CD4-positive, alpha-beta T cell (primary cell): ENCODE measurements at places on chromosomes 5 and 9.

DNA sequence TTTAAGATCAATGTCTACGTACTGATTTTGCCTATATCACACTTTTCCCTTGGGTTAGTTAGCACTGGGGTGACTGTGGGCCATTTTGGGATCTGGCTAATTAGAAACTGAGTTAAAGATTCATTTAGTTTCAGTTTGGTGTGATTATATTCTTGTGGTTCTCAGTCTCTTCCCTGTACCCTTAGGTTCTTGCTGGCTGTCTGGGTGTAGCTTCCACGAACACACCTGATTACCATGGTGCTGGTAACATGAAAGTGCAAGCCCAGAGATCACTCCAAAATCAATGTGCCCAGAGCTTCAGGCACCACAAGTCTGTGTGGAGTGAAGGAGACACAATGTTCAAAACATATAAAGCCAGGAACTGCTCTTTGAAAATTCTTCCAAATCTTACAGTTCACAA, 248.1 kb downstream of the PDE4D start:
- no peak for DNase-seq

GRCh38 chr5:66596636-66597182, 516 bp downstream of the MAST4 start:
- DNase-seq = peak; percentile 3

DNA sequence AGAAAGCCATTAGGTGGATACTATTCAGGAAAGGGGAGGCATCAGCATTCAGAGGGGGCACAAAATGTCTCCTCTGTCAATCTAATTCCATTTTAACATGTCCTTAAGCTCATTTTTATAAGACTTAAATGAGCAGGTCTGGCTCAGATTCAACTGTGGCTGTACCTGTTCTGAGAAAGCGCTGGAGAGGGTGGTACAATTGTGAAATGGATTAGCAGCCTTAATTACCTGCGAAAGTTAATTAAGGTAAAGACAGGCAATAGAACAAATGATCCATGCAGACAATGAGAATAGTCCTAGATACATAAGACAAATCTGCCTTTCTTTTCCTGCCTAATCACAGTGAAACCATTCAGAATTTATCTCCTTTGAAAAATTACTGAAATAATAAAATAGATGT, 96.2 kb downstream of the TAF11L14 start:
- no peak for DNase-seq

- no peak for DNase-seq
These were observed 88.8 kb upstream of the DMRT1 start for GRCh38 chr9:752681-753200.

GRCh38 chr5:94778299-94778698, 159.8 kb downstream of the SLF1 start:
- no peak for DNase-seq

DNA sequence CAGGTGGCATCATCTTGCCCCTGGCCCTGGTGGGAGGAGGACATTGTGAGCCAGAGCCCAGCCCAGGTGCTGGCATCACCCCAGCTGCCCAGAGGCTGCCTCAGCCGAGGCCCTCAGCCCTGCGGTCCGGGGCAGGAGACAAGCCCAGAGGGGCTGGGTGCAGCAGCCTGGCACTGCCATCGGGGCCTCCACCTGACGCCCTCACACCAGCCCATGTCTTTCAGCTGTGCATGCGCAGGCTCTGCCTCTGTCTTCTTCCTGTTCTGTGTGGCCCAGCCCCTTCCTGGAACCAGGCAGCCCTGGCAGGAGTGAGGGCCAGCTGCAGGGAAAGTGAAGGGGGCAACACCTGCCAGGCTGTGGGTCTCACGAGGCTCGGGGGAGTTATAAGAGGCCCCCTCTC, 4.8 kb upstream of the CEL start:
- DNase-seq = peak; percentile 45

DNA sequence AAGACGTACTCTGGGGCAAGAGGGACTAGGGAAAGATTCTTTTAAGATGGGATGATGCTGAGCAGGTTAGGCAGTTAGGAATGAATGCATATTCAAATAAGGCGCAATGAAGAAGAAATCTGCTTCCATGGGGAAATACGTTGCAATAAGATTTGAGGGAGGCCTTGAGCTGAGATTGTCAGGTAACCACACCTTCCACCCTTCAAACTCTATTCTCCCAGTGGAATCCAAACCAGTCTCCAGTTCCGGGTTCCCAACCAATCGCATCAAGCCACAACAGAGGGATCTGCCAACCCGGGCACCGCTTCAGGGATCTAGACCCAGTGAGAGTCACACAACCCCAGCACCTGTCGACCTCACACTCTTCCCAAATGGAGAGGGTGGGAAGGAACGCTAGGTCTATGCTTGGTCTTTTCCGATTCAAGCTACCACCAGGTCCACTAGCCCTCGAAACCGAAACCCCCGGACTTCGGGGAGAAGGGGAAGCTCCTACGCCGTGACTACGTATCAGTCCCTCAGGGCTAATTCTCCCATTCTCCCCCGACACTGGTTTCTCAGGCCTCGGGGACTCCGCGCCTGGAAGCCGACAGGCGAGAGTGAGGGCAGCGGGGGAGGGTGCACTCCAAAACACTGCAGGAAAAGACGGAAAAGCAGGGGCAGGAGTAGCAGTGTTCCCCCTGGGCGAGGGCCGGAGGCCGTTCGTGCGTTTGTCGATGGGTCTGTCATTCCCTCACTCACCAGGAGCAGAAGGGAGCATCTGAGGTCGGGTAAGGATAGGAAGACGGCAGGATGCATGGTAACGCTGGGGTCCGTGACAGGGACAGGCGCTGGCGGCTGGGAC, 534 bp downstream of the ERP44 start:
- peak; percentile 1 for DNase-seq

DNA sequence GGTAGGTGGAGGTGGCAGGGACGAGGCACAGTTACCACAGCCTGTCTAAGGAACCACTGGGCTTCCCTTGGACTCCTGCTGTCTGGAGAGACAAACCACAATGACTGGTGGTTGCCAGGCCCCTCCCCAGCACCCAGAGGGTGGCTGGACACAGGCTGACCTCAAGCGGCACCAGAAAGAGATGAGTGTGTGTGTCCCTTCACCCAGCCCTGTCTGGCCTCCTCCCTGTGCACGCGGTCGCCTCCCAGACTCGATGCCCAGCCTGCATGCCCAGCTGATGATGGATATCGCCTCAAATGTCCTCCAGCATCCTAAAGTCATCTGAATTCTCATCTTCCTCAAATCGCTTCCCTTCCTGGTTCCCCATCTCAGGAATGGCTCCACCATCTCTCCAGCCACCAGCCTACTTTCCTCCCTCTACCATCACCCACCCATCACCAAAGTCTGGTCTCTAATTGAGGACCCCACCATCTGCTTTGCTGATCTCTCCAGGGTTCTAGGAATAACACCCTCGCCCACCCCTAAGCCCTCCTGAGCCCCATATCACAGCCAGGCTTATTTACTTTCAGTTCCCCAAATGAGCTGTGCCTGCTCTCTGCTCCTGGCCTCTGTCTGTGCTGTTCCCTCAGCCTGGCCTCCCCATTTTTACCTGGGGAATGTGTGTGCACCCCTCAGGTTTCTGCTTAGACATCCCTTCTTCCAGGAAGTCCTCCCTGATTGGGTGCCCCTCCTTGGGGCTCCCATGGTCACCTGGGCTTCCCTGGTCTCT, 52.5 kb upstream of the GGTA1 start:
- DNase-seq = no peak

GRCh38 chr5:17261075-17261474, 43.6 kb downstream of the BASP1 start:
- DNase-seq = no peak

DNA sequence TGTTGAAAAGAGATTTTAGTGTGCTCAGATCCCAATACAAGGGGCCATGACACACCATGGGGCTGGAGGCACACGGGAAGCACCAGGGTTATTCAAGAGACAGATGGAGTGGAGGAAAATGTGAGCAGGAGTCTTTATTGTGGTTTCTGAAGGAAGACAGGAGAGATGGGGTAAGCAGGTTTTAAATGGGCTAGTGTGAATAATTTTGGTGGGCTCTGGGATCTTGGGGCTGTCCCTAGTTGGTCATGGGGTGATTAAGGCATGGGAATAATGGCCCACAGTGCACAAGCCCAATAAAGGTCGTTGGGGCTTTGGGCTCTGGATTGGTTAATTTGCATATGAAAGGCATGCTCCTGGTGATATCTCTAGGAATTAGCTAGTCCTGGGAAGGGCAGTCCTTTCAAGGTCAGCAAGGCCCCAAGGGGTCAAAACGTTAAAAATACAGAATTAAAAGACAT, 3.6 kb upstream of the SCGB3A2 start:
- DNase-seq = no peak

- no peak for DNase-seq
These were observed 16.0 kb downstream of the ABLIM3 start for GRCh38 chr5:149157330-149157729.

DNA sequence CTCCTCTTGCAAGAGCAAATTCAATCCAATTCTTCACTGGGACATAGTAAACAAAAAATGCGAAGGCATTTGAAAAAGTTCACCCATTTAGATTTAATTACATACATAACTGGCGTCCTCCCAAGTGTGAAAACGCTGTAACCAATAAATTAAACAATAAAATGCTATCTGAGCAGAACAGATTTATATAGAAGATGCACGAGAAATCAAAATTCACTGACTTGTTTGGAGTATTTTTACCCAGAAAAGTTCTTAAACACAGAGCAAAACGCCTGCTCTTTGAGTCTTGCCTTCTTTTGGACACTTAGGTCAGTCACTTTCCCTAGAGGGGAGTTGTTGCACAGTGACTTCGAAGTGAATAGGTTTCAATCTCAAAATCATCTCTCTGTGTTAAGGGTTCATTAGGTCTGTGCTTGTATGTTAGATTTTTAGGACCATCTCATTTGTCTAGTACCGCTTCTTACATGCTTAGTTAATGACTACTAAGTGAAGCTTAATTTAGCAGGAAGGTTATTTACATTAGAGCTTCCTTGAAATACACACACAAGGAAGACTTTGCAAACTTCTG, 1.9 kb downstream of the ALDH1A1 start:
- no peak for DNase-seq

- DNase-seq = no peak
These were observed 19.6 kb downstream of the ITGA2 start for GRCh38 chr5:53008751-53009150.

GRCh38 chr9:117815315-117815714, 111.1 kb downstream of the TLR4 start:
- DNase-seq = peak; percentile 46

GRCh38 chr5:59554501-59554900, 339.0 kb downstream of the PDE4D start:
- no peak for DNase-seq

DNA sequence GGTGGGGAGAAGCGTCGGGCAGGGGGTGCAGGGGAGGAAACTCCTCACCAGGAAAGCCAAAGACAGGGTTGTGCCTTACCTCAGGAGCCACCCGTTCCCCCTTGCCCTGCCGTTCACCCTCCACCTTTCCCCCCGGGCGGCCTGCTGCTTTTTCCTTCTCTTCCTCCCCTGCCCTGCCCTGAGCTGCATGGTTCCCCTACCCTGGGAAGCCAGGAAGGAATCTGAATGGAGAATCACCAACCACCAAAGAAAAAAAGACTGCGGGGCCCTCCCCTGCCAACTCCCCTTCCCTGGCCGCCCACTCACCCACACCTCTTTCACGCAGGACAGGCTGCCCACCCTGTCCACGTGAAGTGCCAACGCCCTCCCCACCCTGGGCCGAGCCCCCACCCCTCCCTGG, 820 bp upstream of the NFX1 start:
- DNase-seq = peak; percentile 23

DNA sequence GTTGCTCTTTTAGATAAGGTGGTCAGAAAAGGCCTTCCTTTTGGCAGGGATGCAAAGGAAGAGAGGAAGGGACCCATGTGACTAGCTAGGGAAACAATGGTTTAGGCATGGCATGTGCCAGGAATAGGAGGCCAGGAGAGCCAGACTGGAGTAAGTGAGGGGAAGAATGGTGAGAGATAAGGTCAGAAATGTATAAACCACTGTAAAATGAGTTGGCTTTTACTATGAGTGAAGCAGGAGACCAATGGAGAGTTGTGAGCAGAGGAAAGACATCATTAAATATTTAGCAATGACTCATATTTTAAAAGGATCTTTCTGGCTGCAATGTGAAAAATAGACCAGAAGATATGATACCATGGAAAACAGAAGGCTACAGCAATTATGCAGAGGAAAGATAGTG, 50.9 kb downstream of the AP3B1 start:
- DNase-seq = no peak

- no peak for DNase-seq
These were observed 1012.3 kb downstream of the CDH9 start for GRCh38 chr5:26026044-26026443.

DNA sequence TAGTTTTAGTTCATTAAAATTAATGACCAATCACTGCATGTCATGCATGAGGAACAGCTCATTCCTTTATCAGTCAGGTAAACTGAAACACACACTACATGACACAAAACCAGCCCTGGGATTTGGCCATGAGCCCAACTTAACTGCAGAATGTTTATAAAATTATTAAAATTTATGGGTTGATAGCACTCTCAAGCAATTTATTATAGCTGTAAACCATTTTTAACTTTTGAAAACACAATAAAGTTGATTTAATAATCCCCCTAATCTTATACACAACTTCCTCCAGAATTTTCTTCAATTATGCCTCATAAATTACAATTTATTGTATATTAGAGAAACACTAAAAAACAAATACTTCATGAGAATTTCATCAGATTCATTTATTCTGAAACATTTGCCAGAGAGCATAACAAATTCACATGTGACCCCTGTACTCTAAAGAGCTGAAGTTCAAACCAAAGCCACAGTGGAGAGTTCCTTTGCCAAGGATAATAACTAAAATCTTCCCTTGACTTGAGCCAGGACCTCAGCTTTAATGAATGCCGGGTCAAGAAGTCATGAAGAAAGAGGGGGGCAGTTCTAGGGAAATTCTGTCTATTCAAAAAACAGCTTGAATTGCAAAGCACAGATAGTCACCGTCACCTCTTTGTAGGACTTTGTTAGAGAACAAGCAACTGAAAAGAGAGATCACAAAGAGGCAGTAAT, 763.7 kb upstream of the GRAMD2B start:
- no peak for DNase-seq

- no peak for DNase-seq
These were observed 102.6 kb downstream of the CAAP1 start for GRCh38 chr9:26789959-26790358.

GRCh38 chr9:136178773-136179075, 26.2 kb downstream of the LHX3 start:
- DNase-seq = no peak

DNA sequence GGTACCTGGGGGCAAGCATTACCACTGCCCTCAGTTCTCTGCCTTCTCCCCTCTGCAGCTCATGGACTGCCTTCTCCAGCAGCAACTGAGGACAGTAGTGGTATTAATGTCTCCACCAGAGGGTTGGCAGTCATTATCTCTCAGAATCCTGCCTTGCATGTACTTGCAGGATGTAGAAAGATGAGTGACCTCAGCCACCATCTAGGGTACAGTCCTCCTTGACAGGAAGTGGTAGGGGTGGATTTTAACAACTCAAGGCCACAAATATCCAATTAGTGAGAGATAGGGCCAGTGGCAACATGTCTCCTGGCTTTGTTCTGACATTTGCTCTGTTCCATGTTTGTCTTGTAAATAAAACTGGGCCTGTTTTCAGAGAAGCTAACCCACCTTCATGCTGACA, 47.2 kb downstream of the F2R start:
- no peak for DNase-seq

- no peak for DNase-seq
These were observed 61.3 kb downstream of the RASGRF2 start for GRCh38 chr5:81021486-81021885.

- DNase-seq = no peak
These were observed 2.2 kb downstream of the HNRNPA0 start for GRCh38 chr5:137751869-137752491.

- DNase-seq = no peak
These were observed 70.4 kb upstream of the IFNE start for GRCh38 chr9:21552244-21553170.
